ENCODE measurements at places on chromosomes 11 and 22.
A peak's percentile ranks its signal among the peaks of the same experiment; 100 is the strongest.

DNA sequence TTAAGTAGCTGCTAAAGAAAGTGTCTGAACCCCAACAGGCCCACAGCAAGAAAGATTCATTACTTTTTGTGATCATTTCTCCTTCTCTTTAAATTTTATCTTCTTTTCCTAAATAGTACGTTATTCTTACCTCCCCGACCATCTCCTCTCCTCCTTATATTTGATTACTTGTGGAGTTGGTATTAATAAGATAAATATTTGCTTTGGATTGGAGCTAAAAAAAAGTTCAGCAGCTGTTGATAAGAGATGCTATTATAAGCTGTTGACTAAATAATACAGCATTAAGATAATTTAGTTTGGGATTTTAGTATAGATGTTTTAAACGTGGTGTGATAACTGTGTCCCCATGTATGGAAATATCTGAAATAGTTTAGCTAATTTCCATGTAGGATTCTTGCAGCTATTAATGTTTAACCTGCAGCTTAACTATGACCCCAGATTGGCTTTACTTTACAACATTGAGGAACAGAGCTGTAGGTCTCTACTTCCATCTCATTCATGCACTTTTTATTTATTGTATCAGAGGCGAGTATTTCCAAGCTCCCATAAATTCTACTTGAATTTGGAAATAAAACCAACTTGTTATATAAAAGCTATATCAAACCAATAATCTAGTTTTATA lies 37.8 kb downstream of the ZNF143 start:
- DNase-seq = no peak

- DNase-seq = no peak
Observed at GRCh38 chr11:12106501-12106900, 3.9 kb upstream of the MICAL2 start.

- DNase-seq = peak; percentile 93
Observed at GRCh38 chr11:65315204-65315865, 669 bp downstream of the CDC42EP2 start.

GRCh38 chr11:9130297-9130696 lies 38.9 kb upstream of the SCUBE2 start:
- DNase-seq = no peak

DNA sequence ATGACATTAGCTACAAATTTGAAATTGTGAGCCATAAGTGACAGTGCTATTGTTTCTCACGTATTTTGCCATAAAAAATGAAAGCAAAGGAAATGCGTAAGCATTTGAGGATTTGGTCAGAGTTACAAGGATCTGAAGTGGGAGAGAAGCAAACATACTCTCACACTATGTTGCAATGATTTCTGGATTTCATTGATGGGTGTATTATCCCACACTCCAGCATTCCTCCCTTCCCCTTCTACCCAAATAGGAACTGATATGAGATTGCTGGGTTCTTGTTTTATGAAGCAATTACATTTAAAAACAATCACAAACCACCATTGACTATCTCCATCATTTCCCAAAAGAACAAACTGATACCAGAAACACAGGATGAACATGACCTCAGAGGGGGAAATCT lies 314.0 kb upstream of the CTSC start:
- no peak for DNase-seq

GRCh38 chr11:69486056-69486772 lies 4.8 kb downstream of the LINC01488 start:
- peak; percentile 42 for DNase-seq

DNA sequence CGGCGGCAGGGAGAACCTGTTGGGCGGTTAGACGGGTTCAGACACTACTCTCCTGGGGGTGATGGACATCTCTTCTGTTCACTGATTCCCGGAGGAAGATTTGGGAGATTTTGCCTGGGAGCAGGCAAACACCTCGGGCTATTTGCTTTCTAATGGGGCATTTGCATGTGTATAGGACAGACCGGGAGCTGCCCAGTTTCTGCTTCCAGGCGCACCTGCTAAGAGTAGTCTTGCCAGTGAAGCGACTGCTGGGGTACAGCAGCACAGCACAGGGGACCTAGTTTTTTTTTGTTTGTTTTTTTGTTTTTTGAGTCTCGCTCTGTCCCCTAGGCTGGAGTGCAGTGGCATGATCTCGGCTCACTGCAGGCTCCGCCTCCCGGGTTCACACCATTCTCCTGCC lies 6.8 kb upstream of the H19 start:
- DNase-seq = no peak

DNA sequence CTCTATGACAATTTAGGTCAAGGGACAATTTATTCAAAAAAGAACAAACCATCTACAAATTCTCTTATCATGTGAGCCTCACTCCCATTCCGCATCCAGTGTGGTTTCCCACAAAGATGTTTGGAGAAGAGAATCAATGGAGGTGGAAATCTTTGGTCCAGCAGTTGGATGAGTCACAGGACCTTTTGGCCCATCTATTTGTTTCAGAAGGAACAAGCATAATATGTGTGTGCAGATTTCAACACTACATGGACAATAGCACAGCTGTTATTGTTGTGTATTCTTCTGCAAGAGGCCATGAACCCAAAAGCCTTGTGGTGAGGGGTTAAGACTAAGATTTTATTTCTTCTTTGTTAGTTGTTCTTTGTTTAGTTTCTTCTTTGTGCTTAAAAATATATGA lies 61.6 kb downstream of the OR10A6 start:
- DNase-seq = no peak

GRCh38 chr22:30968015-30968923 lies at the start of gene MORC2:
TSS of gene MORC2 (minus strand) at chr22:30968774. CDS start at chr22:30967889, 885 bp downstream.
- DNase-seq = peak; percentile 87

- DNase-seq = no peak
Observed at GRCh38 chr11:45411228-45411946, 125.2 kb upstream of the SYT13 start.

GRCh38 chr11:83166193-83166866 lies 9.4 kb downstream of the PCF11 start:
- DNase-seq = no peak

GRCh38 chr11:35842958-35843357 lies 100.9 kb upstream of the LDLRAD3 start:
- DNase-seq = no peak

GRCh38 chr11:121417055-121417551 lies 35.0 kb upstream of the SORL1 start:
- DNase-seq = peak; percentile 91

- DNase-seq = peak; percentile 46
Observed at GRCh38 chr22:49164773-49165320, 662.8 kb downstream of the BRD1 start.

DNA sequence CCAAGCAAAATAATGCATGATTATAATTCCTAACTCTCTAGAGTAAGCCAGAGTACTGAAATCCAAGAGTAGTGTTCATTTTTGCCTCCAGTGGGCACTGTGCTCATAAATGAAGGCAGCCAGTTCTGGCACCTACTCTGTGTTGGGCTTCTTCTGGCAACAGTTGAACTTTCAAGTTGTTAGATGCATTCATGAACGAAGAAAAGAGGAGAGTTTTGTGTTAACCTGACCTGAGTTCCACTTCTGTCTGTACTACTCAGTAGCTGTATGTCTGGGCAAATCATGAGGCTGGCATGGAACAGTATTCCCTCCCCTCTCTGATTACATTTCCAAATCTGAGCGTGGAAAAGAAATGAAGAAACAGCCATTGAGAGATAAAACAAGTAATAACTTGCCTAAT lies 20.3 kb upstream of the TENM4 start:
- no peak for DNase-seq

- DNase-seq = peak; percentile 30
Observed at GRCh38 chr11:46364791-46365190, 16.7 kb upstream of the MDK start.

GRCh38 chr11:11668274-11668673 lies 46.5 kb upstream of the GALNT18 start:
- DNase-seq = no peak

- no peak for DNase-seq
Observed at GRCh38 chr11:71992136-71992730, 6.5 kb upstream of the IL18BP start.

DNA sequence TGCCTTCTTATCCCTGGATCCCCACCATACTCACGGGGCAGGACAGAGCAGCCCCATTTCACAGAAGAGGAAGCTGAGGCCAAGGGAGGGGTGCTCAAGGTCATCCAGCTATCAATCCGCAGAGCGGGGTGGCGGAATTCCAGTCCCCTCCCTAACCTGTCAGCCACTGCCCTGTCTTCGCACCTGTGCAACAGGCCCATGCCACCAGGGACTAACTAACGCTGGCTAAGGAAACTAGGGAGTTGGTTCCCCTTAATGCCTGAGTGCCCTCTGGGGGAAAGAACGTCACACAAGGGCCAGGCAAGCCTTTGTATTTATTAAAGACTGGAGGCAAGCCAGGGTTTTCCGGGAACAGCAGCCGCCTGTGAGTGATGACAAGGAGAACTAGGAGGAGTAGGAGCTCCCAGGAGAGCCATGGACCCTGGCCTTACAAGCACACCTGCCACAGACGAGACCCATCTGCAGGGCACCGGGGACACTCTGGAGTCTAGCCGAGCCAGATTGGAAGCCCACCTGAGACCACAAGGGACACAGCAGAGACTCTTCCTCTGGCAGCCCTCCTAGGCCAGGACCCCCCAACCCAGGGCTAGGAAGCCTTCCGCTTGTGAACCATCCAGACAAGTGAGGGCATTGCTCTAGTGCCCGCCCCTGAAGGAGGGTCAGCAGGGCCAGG lies 64.4 kb downstream of the MYH9 start:
- no peak for DNase-seq

DNA sequence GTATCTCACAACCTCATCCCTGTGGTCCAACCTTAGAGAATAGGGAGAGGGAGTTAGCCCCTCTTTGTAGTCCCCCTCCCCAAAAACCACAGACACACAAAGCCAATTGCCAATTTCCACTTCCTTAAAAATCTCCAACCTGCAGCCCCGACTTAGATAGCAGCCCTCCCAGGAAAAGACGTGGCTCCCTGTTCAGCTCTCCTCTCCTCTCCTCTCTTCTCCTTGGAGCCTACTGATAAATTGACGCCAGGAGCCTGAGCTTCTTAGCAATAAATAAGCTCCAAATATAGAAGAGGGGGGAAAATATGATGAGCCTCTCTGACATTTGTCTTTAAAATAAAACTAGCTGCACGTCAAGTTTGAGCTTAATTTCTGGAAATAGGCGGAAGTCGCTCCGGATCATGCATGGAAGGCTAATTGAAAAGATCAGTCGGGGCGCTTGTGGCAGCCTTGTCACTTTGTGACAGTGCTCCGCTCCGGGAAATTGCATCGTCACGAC lies 7.3 kb downstream of the PAX6 start:
- no peak for DNase-seq

GRCh38 chr22:23269441-23270211 lies 89.3 kb downstream of the BCR start:
- DNase-seq = no peak

DNA sequence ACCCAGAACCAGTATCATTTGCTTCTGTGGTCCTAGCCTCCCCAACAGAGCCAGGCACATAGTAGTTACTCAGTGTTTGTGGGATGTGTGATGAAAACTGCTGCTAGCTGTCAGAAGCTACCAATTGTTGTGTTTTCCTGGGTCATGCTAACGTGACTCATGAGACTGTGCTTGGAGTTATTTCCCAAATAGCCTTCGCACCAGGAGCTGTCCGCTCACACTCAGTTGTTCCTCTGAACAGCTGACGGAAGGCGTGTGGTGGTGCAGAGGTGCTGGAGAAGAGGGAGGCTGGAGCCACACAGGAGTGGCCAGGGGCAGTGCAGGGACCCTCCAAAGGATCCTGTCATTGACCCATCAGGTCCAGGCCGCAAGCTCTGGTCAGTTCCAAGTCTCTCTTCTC lies 53.9 kb upstream of the TBCEL start:
- no peak for DNase-seq

- no peak for DNase-seq
Observed at GRCh38 chr22:47233316-47234243, 471.1 kb downstream of the TBC1D22A start.

GRCh38 chr22:27775087-27775698 lies 26.4 kb downstream of the MN1 start:
- DNase-seq = no peak

DNA sequence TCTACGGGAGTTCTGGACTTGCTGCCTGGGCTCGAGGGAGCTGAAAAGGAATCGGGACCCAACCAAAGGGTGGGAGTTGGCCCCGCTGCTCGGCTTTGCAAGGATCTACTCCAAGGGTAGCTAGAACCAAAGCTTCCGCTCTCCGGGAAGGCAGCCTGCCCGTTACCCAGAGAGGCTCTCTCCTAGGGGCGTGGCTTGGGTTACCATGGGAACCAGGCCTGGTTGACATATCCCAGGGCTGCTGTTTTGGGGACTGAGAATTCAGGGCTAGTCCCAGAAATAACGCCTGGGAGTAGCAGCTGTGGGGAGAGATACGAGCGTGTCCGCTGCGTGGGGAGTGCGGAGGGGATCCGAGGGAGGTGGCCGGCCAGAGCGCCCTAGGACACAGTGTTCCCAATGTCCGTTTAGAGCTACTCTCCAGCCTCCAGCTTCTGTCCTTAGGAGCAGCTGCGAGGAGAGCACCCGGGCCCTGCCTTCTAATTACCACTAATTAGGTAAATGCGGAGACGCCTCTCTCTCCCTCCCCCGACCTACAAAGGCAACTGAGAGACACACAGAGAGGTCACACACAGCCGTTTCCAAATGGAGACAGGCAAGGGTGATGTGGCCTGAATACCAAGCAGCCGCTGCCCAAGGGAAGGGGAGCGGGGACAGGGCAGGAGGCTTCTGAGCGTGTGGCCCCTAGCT lies 141.6 kb upstream of the CADM1 start:
- no peak for DNase-seq

DNA sequence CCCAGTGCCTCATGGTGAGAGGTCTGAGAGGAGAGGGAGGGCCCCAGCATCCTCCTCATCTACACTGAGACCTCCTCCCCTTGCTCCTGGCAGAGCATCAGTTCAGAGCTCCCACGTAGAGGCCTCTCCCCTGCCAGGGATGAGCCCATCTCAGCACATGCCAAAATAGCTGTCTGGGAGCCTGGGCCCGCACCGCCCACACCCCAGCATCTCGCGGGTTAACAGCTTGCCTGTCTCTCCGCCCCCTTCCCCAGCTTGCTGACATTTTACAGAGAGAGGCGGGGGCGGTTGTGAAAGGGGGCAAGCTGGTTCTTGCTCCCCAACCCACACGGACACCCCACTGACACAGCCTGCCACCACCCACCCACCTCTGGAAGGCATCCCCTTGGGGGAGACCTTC lies 6.4 kb downstream of the DGKZ start:
- no peak for DNase-seq
